ENCODE measurements at places on chromosomes 13 and 19. TPM values are rescaled to one million over a fixed set of nuclear protein-coding genes. Genes with fewer than 3 reads are reported as not detected.

GRCh38 chr13:19772306-19772705 lies 10.4 kb downstream of the PSPC1 start:
- no peak for DNase-seq

DNA sequence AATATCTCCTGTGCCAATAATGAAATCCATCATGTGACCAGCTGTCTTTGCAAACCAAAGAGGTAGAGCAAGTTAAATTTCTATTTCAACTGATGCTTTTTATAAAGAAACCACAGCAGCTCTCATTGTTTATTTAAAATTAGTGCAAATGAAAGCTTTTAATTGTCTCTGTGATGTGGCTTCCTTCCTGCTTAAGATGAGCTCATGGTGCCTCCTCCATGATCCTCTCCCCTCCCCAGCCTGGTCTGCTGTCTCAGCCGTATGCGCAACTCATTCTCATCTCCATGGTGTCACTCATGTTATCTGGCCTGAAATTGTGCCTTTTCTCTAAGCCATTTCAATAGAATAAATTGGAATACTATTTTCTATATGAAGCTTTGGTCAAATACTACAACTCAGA lies 270.6 kb downstream of the FGF14 start:
- DNase-seq: no peak

The ZNF665 gene
- total RNA-seq: 0.32 TPM

The ZNF223 gene
- 4.8 TPM for total RNA-seq

DNA sequence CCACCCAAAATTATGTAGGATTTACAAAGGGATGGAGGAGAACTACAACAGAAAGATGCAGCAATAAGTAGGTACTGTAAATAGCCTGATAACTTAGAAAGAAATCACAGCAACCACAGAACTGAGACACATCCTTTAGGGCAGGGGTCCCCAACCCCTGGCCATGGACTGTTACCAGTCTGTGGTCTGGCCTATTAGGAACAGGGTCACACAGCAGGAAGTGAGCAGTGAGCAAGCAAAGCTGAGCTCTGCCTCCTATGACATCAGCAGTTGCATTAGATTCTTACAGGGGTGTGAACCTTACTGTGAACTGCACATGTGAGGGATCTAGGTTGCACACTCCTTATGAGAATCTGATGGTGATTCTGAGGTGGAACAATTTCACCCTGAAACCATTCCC lies 997.6 kb downstream of the DIAPH3 start:
- DNase-seq: no peak

The PROZ gene
- total RNA-seq: 2.1 TPM

DNA sequence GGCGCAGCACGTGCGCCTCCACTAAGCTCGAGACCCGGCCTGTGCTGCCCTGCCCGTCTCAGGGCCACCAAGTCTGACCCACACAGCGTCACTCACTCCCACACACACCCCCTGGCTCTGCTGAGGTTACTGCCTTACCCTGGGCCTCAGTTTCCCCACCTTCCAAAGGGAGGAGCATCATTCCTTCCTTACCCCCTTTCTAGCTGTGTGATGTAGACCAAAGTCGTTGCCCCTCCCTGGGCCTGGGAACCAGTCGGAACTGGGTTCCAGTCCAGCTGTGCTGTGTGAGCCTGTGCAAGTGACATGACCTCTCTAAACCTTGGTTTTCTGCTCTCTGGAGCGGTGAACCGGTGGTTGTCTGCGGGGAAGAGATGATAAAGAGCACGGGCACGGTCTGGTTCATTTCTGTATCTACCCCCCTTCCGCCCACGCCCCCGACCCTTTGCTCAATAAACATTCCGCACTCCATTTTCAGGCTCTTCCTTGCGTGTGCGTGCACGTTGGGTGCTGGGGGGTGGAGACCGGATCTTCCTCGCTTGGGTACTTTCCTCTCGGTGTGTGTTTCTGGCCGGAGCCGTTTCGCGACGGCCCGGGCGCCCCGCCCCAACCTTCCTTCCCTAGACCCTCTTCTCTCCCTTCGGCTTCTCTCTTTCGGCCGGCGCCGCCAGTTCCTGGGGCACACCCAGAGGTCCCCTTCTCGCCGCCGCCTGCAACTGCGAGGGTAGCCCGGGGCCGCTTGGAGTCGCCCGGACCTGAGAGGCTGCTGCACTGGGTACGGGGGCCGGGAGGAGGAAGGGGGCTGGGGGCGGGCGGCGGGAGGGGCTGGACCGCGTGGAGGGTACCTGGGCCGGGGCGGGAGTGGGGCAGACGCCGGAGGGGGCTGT lies at the start of gene ZNF581:
TSS of gene ZNF581 (plus strand) at position 647 of the 884 bp plus-strand sequence. CDS start 923 bp downstream, outside the sequence.
- peak; percentile 57 for DNase-seq

GRCh38 chr13:69619651-69620050 lies 488.0 kb upstream of the ATXN8OS start:
- DNase-seq: no peak

- DNase-seq: peak; percentile 61
Measured at GRCh38 chr13:31191748-31192147, 8.0 kb upstream of the B3GLCT start.

DNA sequence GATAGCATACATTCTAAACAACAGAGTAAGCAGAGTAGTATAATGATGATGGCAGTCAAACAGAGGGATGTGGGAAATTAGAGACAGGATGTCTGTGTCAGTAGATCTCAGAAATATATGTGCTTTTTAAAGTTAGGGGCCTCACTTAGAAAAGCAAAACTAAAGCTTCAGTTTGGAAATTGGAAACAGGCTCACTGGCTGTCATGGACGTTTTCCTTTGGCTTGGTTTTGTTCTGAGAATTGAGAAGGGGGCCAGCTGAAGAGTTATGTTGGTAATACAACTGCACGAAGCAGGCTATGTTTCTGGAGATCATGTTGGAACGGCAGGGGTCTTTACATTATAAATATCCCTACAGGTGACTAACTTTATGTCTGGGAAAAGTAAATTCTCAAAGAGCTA lies 261.3 kb downstream of the LMO7 start:
- no peak for DNase-seq

DNA sequence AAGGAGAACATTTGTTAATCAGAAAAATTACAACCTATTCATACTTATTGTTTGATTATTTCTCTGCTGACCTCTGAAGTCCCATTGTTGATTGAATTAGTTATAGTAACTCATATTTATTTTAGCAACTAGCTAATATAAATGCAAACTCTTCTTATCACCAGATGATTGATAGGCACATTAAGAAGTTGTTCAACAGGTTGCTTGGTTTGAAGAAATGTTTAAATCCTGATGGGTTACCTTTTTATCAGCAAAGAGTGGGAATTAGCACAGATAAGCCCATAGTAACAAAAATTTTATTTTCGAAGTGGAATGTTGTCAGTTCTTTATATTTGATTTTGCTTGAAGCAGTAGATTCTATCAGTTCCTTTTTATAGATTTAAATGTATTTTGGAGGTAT lies 44.4 kb downstream of the KLF5 start:
- no peak for DNase-seq

- DNase-seq: no peak
Measured at GRCh38 chr13:71454509-71454908, 412.5 kb downstream of the DACH1 start.

DNA sequence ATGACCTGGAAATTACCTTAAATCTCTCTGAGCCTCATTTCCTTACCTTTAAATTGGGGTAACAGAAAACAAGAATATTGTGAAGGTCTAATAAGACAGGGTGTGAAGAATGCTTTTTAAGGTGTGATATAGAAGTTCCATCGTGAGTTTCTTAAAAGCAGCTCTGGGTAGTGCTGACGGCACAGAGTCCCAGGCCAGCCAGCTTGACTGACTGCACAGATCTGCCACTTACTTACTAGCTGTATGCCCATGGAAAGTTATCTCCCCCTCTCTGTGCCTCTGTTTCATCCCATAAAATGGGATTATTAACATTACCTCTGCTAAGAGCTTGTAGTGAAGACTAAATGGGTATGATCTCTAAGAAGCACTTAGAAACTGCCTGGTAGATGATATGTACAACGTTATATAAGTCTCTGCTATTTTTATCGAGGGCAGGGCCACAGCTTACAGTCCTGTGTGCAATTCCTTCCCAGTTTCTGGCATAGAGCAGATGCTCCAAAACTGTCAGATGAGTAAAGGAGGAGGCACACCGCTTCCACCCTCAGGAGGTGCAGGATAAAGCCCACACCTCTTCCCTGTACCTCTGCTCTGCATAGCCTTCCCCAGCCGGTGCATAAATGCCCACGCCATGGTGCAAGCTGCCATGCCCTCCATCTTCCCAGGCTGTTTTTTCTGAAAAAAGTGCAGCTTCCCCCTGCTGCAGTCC lies 99.6 kb downstream of the MBNL2 start:
- DNase-seq: no peak

DNA sequence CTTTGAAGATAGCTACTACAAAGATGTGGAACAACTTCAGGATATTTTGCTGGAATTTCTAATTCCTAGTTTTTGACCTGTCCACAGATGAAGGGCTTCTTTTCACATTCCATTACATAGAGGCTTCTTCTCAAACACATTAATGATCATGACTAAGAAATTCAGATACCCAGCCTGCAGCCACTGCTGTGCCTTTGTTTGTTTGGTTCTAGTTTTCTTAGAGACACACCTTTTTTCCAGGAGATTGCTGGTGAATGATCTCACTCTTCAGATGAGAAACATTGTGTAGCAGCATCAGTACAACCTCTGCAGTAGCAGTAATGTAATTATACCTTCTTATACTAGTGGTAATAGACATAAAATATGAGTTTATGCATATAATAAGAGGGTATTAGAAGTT lies 5.0 kb downstream of the TDRD3 start:
- no peak for DNase-seq

The DACT3 gene
- total RNA-seq: not detected

- no peak for DNase-seq
Measured at GRCh38 chr19:22634450-22634827, 315 bp downstream of the ZNF492 start.

- no peak for DNase-seq
Measured at GRCh38 chr13:30843548-30843947, 62.5 kb upstream of the MEDAG start.

- peak; percentile 17 for DNase-seq
Measured at GRCh38 chr13:72651144-72651543, 76.3 kb downstream of the MZT1 start.

- DNase-seq: no peak
Measured at GRCh38 chr19:51256155-51256625, 5.3 kb downstream of the SIGLECL1 start.
